RPMI8226 (cell line): ENCODE measurements at places on chromosomes 6 and 20.

DNA sequence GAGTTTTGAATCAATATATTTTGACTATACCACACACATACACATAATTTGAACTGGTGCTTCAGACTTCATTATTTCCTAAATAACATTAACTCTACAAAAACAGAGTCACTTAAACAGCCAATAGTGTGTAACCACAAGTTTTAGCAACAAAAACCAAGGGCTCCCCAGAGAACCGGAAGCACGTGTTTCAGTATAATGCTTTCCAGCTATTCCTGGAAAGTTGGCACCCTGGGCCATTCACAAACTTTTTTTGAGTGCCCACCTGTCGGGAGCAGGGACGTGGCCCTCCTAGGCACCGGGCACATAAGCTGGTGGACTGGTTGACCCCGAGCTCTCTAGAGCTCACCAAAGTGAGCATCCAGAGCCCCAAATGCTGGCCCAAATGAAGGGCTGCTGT is 1.9 kb upstream of the SLC35D3 start:
- DNase-seq: no peak

DNA sequence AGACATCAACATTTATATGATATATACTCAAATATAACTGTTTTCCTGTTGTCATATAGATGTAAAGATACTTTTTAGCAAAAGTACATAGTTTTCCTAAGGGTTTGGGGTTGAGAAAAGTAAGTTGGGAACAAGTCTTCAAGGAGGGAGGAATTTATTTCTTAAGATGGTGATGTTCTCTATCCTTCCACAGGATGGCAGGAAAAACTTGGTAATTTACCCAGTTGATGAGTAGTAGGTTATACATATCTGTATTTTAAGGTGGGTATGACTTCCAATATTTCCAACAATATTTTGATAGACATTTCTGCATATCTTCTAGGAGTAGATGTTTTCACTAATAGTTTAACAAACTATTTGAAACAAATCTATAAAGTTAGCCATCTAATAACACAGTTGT is 254.4 kb downstream of the RIMS1 start:
- no peak for DNase-seq

- no peak for DNase-seq
Observed at GRCh38 chr20:24851346-24852019, 97.6 kb upstream of the CST7 start.

DNA sequence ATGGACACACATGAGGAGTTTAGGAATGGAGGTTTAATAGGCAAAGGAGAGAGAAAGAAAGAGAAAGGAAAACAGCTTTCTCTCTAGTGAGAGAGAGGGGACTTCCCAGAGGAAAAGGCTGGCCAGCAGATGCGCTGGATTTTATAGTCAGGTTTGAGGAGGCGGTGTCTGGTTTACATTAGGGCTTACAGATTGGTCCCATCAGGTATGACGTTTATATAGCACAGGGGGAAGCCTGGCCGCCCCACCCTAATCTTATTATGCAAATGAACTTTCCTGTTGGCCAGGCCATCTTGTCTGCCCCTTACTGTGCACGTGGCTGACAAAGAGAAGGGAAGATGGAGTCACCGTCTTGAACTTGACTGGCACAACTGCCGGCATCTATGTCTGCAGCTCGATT is 86.6 kb upstream of the QKI start:
- DNase-seq: no peak

DNA sequence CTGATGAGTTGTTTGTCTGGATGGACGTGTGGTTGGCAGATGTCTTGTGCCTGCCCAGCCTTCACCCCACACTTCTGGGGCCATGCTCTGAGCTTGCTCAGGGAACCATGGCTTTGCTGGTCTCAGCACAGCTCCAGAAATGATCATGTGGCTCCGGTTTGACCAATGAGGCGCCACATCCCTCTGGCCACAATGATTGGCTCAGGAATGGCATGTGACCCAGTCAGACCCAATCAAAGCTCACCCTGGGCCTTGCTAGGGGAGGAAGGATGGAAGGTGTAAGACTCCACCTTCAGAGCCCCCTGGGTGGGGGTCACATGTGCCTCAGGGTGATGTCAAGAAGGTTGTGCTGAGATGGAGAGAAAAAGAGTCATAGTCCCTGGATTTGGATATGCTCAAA is 281.6 kb upstream of the SULF2 start:
- no peak for DNase-seq

DNA sequence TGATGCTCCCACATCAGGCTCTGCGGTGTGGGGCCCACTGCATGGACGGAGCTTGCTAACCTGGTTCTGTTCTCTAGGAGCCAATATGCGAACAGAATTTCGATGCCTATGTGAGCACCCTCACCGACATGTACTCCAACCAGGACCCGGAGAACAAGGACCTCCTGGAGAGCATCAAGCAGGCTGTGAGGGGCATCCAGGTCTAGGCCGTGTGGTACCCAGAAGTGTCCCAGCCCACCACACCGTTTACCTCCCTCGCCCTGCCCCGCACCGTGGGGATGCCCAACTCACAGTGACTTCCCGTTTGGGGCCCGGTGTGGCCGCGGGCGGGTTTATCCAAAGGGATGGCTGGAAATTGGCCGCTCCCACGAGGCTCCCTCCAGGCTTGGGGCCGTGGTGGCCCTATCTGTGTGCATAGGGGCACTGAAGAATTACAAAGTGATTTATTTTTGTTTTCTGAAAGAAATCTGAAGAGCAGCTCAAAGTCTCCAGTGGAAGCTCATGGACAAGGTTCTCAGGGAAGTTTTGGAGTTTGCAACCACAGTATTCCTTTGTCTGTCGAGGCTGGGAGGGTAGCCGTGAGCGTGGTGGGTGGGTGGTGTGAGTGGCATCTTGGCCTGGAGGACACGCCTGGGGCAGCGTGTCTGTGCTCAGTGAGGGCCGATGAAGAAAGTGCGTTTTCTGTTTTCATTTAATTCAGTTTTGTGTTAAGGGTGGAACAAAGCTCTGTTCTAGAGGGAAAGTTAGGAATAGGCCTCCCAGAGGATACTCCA is 15.1 kb upstream of the PCMTD2 start:
- DNase-seq: no peak

GRCh38 chr20:8587810-8588209 is 455.7 kb downstream of the PLCB1 start:
- no peak for DNase-seq

DNA sequence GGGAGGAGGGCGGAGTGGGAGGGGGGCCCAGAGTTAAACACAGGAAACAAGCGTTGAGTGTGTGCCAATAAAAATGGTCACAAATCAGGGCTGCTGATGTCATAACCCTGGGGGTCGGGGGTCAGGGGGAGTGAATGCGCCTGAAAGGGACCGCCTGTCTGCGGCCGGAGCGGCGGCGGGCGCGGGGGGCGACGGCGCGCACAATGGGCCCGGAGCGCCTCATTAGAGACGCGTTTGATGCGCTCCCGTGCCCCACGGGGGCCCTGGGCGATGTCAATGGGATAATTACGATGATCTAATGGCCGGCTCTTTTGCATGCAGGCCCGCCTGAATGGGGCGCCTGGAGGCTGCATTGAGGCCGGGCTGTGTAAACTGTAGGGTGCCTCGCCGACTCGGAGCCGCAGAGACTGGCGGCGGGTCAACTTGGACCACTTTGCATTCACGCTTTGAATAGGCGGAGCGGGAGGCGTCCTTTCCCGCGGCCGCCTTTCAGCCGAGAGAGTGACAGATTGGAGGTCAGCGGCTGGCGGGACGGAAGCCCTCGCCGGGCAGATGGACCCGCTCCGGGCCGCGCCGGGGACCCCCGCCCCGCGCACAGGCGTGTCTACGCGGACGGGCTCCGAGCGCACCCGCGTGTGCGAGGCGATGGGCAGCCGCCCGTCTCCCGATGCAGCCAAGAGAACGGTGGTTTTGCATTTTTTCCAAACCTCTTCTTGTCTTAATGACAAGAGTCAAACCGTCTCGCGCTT is 296.1 kb downstream of the TFAP2C start:
- DNase-seq: no peak

- DNase-seq: peak; percentile 20
Observed at GRCh38 chr6:72466971-72467566, 154.8 kb upstream of the KCNQ5 start.

DNA sequence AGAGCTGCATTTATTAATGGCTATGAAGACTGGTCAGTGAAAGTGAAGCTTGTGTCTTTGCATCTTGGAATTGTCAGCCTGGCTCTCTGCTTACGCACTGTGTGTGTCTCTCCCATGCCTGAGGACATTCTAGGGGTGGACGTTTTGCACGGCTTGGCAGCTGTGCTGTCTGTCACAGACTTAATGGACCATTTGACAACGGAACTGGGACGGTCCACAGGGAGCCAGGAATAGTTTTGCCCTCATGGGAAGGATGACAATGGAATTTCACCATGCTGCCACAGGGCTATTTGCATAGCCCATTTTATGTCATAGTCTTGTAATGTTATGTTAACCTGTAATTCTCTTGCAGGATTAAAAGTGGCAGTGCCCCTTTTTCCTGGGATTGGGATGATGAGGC is 44.7 kb downstream of the OR2B6 start:
- DNase-seq: no peak

GRCh38 chr6:155670655-155671054 is 215.0 kb upstream of the NOX3 start:
- no peak for DNase-seq

- DNase-seq: no peak
Observed at GRCh38 chr6:34979218-34979617, 90.2 kb downstream of the ANKS1A start.

DNA sequence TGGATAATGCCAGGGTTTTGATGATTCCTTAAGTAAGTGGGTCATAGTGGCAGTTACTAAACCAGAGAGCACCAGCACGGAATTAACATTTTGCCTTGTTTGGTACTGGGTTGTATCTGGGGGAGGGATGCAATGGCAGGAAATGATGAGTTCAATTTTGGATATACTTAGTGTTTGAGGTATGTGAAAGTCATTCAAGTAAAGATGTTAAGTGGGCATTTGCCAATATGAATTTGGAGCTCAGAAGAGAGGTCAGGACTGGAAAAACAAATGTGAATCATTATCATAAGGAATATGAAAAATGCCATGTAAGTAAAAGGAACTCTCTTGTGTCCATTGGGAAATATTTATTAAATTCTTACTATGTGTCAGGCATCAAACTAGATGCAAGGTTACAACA is 6.2 kb downstream of the PXT1 start:
- DNase-seq: no peak

- DNase-seq: peak; percentile 32
Observed at GRCh38 chr6:324116-324728, 31.9 kb downstream of the DUSP22 start.

GRCh38 chr6:51301962-51302361 is 483.3 kb downstream of the TFAP2B start:
- DNase-seq: no peak

DNA sequence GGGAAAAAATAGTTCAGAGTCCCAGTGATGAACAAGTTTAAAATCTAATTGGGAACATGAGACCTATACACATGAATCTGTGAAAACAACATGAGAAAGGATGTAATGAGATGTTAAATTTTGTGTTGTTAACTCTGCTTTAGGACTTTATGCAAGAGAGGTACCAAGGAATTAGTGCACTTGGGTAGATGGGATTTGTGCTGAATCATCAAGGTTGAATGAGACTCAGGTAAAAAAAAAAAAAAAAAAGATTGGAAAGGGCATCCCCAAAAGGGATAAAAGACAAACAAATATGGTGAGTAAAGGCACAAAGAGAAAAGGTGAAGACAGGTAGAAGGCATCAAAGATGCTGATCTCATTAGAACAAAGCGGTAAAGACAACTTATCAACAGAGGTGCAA is 644.4 kb downstream of the CBLN4 start:
- DNase-seq: no peak

DNA sequence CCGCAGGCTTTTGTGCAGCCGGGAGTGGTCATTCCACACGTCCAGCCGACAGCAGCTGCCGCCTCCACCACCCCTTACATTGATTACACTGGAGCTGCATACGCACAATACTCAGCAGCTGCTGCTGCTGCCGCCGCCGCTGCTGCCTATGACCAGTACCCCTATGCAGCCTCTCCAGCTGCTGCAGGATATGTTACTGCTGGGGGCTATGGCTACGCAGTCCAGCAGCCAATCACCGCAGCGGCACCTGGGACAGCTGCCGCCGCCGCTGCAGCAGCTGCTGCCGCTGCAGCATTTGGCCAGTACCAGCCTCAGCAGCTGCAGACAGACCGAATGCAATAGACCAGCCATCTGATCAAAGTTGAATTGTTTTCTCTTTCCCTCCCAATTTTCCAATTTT is 10.6 kb downstream of the RBM24 start:
- DNase-seq: peak; percentile 49

- no peak for DNase-seq
Observed at GRCh38 chr6:166551754-166552495, 34.6 kb downstream of the RAMACL start.

DNA sequence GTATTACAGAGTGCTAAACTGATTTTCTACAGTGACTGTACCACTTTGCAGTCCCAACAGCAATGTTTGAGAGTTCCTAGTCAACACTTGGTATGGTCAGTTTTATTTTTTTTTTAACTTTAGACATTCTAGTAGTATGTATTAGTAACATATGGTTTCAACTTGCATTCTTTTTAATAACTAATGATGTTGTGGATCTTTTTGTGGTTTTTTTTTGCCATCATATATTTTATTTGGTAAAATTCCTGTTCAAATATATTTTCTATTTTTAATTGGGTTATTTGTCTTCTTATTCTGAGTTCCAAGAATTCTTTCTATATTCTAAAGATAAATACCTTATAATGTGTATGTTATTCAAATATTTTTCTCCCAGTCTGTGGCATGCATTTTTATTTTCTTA is 189.4 kb upstream of the ECI2 start:
- no peak for DNase-seq

- DNase-seq: no peak
Observed at GRCh38 chr6:49001856-49002541, 461.1 kb downstream of the MMUT start.

DNA sequence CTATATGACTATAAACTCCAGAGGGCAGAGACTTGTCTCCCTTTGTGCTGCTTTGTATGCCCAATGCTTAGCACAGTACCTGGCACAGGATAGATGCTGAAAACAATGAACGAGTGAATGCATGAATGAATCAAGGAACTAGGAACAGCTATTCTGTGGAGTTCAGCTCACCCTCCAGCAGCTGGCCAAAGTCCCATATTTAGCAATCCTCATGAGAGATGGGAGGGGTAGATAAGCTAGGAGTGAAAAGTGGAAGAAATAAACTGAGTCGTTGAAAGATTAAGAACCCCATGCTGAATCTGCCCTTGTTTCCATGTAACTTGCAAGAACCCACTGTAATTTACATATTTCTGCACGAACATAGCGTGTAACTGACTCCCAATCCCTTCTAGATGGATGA is 106.5 kb downstream of the MAFB start:
- no peak for DNase-seq

DNA sequence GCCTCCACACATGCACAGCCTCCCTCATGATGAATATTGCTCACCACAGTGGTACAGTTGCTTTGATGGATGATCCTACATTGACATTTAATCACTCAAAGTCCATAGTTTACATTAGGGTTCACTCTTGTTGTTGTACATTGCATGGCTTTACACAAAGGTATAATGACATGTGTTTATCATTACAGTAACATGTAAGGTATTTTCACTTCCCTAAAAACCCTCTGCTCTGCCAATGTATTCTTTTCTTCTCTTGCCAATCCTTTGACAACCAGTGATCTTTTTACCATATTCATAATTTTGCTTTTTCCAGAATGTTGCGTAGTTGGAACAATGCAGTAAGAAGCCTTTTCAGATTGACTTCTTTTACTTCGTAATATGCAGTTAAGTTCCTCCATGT is 166.6 kb upstream of the KHDRBS2 start:
- no peak for DNase-seq
